ENCODE measurements at places on chromosomes 1 and 21.

GRCh38 chr1:23915466-23915865 lies 2.3 kb upstream of the CNR2 start:
- DNase-seq = no peak

DNA sequence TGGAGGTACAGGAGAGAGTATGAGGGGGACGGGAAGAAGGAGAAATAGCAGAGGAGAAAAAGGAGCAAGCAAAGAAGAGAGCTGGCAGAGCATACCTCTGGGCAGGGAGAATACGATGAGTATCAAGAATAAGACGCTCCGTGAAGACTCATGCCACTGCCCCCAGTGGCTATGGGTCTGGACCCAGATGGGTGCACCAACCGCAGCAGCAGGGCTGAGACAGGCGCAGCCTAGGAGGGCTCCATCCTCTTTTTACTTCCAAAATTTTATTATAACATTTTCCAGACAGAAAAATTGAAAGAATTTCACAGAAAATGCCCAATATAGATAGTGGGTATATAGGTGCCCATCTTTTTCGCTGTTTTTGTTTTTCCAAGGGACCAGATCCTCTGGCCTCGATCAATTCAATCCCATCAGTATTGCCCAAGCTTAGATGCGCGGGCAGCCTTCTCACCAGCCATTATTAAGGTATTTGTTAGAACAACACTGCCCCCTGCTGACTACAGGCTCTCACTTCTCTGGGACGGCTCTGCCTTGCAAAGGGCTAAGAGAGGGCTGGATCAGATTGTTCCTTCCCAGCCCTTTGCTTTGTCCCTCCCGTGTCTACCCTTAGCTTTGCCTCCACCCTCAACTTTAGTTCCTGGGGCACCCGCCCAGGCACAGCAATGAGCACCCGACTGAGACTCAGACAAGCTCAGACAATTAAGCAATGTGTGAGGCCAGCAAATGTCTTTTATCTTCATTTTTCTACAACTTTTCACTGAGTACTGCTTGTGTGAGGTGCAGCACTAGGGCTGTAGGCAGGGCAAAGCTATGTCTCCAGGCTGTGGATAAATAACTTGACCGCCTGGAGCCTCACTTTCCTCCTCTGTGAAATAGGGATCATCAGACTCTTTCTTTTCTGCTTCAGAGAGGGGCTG lies 17.5 kb upstream of the CAMK1G start:
- DNase-seq = peak; percentile 79

- DNase-seq = no peak
These were observed 14.9 kb upstream of the CD247 start for GRCh38 chr1:167532964-167533824.

DNA sequence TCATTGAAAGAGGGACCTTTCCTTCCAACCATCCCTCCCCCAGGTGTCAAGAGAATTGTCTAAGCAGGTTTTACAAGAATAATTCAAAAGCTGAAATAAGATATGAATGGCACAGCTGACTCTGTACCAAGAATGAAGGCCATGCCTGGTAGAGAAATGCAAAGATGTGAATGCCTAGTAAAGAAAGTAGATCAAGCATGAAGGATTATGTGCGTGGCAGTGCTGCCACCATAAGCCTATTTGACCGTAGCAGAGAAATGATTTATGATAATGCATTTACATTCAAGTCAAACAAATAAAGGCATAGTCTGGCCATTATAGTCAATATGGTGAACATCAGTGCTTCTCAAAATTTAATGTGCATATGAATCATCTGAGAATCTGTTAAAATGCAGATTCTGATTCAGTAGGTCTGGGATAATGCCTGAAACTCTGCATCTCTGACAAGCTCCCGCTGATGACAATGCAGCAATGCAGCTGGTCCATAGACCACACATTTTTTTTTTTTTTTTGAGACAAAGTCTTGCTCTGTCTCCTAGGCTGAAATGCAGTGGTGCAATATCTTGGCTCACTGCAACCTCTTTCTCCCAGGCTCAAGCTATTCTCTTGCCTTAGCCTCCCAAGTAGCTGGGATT lies 16.6 kb upstream of the CLCA4 start:
- DNase-seq = no peak

DNA sequence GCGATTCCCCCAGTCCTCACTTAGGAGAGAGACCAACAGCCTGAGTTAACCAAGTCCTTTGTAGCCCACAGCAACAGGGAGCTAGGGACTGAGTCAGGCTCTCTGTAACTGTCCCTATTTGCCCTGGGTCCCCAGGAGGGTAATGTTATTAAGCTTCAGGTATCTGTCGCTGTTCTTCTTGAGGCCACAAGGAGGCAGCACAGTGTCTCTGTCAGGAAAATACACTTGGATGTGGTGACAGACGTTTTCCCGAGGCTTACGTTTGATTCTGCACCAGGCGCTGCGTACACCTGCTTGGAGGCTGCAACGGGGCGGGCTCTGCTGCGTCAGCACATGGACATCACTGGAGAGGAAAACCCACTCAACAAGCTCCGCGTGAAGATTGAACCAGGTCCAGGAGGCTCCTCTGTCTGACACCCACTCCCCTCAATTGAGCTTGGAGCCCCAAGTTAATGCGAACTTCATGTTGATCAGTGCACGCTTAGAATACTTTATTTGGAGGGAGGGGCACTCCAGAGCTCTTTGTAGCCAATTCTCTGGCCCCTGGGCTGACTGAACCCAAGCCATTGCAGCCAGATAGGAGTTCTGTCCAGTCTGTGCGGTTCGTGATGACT lies 10.7 kb upstream of the ELF3 start:
- peak; percentile 31 for DNase-seq

DNA sequence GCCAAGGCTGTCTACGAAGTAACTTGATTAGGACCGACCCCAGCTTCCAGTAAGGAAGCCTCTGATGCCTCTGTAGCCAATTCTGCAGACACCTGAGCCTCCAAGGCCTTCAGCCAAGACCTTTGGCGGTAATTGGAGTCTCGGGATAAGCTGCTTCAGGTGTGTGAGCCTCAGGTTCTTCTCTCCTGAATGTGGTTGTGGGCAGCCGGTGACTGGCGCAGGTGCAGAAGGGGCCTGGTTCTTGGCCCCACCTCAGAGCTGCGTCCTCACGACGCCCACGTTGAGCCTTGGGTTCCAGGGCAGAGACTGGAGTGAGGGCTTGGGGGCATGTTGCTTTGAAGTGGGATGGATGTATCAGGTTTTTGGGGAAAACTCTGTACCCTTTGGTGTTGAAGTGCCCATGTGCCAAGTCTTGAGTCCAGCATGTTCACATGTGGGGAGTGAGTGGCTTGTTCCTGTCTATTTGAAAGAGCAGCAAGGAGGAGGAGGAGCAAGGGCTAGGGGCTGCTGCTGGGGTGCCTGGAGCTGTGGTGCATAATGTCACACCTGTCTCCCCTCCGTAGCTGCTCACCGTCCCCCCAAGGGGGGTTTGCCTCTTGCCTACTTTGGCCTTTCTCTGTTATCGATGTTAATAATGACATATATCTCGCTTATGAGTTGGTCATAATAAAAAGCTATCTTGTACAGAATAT lies 1.4 kb downstream of the PSEN2 start:
- DNase-seq = no peak

- DNase-seq = no peak
These were observed 455.9 kb downstream of the PLPP3 start for GRCh38 chr1:56123421-56123820.

DNA sequence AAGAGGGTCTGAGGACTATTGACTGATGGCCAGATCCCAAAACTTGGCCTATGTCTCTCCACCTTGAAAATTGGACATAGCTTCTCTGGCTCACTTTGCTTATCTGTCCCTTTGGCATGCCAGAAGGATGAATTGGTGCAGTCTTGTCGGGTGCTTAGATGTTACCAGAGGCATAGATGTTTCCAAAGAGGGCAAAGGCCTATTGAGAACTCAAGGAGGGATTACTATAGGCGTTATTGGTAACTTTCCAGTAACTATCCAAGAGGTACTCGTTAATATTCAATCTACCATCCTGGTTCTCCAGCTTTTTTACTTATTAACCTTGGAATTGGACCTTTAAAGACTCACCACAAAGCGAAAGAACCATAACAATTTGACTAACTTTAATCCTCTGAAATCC lies 368.3 kb upstream of the ESRRG start:
- no peak for DNase-seq

DNA sequence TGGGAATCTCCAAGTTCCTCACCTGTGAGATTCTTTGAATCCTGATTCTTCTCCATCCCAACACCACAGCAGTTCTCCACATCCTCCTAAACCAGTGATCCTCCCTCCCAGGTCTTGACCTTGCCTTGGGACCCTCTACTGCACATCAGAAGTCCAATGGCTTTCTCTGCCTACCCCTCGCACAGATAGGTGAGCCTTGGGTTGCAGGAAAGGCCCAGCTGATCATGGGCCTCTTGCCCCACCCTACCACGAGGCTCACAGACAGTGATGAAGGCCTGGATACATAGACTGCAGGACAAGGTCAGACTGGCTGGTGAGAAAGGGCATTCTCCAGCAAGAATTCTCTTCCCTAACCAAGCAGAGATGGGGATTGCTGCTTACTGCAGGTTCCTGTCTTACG lies 825 bp downstream of the FABP3 start:
- no peak for DNase-seq

DNA sequence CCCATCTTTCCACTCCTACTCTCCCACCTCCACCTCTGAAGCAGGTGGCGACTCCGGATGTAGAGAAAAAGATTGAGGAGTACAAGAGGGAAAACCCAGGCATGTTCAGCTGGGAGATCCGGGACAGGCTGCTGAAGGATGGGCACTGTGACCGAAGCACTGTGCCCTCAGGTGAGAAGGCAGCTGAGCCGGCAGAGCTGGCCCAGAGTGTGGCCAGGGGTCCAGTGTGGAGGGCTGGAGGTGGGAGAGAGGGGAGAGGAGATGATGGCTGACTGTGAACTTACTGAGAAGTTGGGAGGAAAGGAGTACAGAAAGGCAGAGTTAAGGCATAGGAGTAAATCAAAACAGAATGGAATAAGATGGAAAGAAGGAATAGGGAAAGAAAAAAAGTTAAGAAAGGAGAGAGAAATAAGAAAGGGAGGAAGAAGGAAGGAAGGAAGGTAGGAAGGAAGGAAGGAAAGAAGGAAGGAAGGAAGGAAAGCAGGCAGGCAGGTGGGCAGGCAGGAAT lies 4.5 kb downstream of the PAX7 start:
- DNase-seq = no peak

DNA sequence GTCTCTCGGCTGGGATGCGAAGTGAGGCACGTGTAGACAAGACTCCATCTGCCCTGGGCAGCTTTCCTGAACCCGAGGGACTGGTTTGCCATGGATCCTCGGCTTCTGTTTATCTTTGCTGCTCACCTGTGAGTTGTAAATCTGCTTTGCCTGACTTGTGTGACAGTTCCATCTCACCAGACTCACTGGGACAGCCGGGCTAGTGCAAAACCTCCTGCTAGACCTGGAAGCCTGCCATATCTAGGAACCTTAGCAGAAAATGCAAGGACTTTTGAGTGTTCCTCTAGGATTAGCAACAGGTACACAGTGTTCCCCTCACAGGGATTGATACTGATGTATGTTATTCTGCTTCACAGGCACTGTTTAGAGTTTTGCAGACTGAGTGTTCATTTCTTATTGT lies 218.6 kb downstream of the URB2 start:
- no peak for DNase-seq

- DNase-seq = no peak
These were observed 3.2 kb upstream of the DISP1 start for GRCh38 chr1:222811671-222812070.

DNA sequence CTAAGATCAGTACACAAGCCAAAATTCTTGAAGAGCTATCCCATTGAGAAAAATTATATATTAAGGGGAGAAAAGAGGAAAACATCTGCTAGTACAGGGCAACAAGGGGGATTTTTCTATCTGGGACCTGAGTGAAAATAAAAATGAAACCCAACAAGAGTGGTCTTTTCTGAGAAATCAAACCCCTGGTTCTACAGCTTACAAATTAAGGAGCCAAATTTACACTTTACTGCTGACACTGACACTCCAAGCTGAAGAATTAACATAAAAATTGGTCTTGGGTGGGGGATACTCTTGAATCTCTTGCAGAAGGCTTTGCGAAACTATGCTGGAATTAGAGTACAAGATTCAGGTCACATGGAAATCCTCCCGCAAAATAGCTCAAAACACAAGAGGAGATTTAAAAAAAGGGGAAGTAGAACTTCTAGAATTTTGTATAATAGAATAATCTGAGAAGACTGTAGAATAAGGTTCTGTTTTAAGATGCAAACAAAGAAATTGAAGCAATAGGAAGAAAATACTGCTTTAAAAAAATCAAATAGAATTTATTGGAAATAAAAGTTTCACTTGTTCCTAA lies 32.1 kb upstream of the HSPA13 start:
- no peak for DNase-seq

- no peak for DNase-seq
These were observed 140.8 kb downstream of the NFIA start for GRCh38 chr1:61223140-61223539.

GRCh38 chr21:14569868-14570267 lies 23.8 kb upstream of the SAMSN1 start:
- DNase-seq = no peak

DNA sequence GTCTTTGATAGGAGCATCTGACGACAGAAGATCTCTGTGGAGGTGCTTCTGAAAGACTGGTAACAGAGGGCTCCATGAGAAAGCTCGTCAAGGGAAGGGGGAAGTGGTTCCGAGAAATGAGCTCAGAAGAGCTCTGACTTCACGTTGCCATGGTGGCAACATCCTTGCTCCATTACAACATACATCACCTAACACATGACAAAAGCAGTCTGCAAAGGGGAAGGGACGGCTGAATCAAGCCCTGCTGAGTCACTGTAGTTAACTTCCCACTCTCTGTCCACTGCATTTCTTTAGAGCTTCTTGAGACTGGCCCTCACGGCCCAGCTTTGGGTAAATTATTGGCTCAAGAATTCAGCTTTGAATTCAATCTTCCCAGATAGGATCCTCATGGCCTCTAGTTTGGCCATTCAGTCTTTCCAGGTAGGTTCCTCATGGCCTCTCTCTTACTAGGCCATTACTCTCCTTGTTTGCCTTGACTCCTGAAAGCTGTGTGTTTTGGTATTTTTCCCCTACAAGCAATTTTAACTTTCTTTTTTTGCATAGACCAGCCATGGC lies 88.0 kb upstream of the ZNF648 start:
- peak; percentile 56 for DNase-seq

DNA sequence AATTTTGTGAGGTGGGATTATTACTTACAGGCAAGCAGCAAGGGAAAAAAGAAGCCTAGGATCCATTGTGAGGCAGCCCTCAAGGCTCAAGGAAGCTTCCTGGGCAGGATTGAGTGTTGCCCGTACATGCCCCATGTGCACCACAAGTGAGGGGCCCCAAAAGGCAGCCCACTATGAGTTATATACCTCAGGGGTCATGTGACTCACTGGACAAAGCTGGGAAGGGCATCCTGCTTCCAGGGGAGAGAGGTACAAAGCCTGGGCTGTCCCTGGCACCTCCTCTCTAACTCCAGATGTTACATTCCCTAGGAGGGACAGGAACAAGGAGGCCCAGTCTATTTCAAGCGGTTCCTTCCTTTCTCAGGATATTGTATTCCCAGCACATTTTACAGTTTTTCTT lies 34.0 kb upstream of the CD1D start:
- no peak for DNase-seq

DNA sequence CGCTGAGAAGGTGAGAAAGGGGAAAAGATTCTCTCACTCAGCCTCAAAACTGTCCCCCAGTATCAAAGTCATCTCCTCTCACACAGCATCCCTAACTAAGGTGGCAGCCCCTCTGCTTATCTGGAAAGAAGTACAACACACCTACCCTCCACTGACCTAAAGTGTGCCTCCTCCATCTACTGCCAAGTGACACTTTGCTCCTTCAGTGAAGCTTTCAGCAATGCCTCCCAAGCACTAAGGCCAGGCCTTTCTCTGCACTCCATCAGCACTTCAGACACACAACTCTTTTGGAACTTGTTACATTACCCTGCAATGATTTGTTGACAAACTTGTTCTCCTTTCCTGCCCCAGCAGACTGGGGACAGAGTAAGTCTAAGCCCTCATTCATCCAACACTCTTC lies 1.4 kb downstream of the SH3BP5L start:
- DNase-seq = no peak
